ENCODE measurements at places on chromosomes 11 and 22.

GRCh38 chr11:126197277-126197939 is 14.0 kb downstream of the RPUSD4 start:
- DNase-seq: peak; percentile 35

DNA sequence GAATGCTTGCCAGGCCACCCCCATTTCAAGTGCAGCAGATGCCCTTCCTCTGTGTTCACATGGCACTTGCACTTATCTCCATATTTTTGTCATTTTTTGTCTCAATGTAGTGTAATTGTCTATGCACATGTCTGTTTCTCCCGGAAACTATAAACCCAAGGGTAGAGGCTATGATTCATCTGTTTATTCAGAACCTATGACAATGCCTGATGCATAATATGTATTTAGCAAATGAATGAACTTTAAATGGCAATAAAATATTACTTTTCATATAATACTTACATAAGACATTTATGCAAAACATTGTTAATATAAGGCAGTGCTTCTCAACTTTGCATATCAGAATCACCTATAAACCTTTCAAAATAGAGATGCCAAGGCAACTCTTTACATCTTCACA is 6.7 kb downstream of the PAK1 start:
- DNase-seq: no peak

- DNase-seq: no peak
These were observed 125.0 kb downstream of the MAML2 start for GRCh38 chr11:96218006-96218405.

DNA sequence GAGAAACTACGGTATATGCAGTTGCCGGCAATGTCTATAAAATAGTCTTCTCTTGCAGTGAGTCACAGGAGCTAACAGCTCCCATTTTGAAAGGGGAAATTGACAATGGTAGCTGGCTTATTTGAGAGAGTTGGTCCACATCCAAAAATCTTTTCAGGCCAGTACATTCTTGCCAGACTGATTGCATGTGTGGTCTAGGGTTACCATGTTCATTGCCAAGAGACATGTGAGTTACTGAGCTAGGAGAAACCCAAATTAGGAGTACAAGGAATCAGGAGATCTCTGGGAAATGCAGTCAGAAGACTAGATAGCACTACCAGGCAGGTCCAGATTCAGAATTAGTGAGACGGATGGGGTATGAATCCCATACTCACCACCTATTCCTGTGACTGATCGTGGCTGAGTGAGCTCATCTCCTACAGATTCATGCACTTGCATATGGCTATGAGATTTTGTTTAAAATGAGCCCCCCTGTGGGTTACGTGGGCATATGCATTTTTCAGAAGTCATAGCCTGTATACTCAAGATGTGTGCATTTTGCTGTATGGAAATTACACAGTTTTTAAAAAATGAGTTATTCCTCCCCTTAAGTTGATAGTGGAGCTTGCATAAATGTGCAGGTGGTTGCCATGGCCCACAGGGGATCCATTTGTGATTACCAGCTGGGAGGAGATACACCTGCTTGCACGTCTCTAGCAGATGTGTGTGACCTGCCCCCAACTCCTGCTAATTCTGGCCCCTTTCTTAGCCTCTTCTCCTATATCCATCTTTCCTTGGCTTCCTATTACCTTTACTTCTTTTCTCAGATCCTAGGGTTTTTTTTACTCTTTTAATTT is 102.7 kb downstream of the COMMD9 start:
- no peak for DNase-seq

DNA sequence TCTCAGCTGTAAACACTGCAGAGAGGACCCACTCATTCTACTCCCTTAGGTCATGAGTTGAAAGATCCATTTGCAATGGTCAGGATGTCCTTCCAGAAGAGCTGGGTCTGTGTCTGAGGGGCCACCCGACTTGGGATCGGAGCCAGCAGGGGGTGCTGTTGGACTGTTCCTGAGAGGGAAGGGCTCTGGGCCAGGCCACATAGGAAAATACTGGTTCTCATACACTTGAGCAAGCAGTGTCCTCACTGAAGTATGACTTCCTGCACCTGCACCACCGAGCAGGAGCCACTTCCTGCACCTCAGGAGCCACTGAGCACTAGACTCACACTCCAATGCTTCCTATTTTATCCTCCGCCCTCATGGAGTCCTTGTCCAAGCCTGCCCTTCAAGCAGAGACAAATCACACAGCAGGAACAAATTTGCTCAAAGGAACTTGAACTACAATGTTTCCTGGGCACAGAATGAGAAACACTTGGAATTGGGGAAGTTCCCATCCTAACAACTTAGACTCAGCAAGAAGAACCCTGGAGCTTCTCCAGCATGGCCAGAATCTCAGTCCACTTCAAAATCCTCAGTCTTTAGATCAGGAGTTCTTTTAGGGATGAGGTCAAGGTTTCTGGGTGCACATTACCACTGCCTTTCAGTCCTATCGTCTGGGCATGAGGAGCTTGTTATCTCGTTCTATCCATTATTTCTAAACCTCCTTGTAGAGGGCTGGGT is 36.6 kb upstream of the VPREB1 start:
- peak; percentile 58 for DNase-seq

GRCh38 chr22:42368379-42369249 is 63.6 kb downstream of the NFAM1 start:
- DNase-seq: no peak

DNA sequence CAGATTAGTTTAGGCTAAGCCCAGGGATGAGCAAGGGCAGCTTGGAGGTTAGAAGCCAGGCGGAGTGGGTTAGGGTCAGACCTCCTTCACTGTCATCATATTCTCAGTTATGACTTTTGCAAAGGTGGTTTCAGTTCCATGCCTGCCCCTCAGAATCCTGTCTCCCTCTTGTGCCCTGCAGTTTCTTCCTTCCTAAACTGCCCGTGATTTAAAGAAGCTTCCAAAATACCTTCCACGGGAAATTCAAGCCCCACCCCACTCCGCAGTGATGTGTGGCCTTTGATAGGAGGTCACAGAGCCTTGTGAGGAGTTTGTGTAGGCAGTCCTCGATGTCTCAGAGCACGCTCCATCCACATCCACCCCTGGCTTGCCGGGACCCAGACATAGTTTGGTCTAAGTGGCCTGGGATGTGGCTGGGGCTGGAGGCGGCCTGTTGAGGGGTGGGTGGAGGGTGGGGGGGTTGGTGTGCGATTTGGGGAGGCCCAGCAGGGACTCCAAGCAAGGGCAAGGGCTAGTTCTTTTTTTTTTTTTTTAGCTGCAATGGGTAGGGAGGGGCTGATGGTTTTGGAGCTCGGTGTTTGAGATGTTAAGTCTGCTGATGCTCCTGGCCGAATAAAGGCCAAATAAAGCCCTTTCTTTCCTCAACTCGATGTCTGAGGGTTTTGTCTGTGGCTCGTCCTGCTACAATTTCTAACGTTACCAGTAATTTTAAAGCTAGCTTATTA is 1.6 kb upstream of the IFITM1 start:
- DNase-seq: no peak

DNA sequence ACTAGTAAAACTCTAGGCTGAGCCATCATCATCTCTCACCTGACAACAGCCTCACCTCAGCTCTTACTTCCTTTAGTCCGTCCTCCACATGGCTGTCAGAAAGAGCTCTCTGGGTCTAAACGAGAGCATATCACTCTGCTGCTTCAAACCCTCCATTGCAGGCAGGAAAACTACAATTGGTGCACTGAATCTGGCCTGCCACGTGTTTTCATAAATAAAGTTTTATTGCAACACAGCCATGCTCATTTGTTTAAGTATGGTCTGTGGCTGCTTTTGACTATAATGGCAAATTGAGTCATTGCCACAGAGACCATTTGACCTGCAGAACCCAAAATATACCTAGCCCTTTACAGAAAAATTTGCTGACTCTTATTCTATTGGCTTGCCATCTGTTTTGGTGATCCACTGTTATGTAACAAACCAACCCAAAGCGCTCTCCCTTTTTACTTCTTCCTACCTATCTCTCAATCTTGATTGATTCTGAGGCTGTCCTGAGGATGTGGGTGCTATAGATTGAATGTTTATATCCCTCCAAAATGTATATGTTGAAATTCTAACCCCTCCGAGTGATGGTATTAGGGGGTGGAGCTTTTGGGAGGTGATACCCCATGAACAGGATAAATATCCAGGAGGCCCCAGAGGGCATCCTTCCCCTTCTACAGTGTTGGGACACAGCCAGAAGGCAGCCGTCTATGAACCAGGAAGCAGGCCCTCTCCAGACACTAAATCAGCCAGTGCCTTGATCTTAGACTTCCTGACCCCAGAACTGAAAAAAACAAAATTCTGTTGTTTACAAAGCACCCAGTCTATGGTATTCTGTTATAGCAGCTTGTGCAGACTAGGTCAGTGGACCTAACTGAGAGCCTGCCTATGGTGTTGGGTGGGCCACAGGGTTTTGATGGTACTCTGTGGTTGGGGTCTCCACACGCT is 99.9 kb downstream of the PIWIL4 start:
- DNase-seq: no peak

- no peak for DNase-seq
These were observed 88.8 kb upstream of the BARX2 start for GRCh38 chr11:129286813-129287212.

DNA sequence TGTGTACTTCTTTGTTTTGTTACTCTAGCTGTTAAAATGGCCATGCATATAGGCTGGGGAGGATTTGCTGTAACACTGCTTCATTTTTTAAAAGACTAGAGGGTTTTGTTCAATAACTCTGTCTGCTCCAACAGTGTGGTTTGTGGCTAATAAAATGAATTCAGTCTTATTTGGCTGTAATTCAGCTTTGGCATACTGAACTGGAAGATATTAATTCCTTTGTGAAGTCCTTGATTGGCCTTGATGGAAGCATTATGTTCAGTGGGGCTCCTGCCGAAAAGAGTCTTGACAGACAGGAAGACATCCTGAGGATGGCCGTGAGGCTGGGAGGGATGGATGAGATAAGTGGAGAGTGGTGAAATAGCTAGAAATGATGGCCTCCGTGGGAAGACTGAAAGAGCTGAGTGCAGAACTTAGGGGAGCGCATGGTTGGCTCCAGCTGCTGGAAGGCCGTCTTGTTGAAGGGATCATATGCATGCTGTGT is 44.8 kb upstream of the MYO18B start:
- no peak for DNase-seq

DNA sequence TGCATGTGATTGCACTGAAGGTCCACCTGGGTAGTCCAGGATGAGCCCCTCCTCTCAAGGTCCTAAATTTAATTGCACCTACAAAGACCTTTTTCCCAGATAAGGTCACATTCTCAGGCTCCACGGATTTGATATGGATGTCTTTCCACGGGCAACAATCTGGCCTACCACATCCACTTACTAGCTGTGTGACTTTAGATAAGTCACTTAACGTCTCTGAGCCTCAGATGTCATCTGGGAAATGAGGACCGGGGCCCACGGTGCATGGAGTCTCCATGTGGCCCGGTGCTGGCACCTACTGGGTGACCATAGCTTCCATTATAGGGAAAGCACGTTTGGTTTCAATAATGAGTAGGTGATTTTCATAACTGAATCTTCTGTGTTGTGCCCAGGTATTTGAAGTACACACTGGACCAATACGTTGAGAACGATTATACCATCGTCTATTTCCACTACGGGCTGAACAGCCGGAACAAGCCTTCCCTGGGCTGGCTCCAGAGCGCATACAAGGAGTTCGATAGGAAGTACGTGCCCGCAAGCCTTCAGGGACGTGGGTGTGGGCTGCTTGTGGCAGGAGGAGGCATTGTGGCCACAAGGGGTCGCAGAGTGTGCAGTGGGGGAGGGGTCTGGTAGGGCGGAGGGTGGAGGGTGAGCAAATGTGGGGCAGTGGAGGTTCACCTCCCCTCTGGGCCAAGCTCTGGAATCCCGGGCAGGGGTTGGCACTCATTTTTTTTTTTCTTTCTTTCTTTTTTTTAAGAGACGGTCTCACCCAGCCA is 55.7 kb downstream of the ARHGAP8 start:
- DNase-seq: no peak

GRCh38 chr11:25943777-25944661 is 387.9 kb upstream of the ANO3 start:
- DNase-seq: no peak

- DNase-seq: peak; percentile 1
These were observed 1285.5 kb downstream of the TBC1D22A start for GRCh38 chr22:48047722-48048500.

DNA sequence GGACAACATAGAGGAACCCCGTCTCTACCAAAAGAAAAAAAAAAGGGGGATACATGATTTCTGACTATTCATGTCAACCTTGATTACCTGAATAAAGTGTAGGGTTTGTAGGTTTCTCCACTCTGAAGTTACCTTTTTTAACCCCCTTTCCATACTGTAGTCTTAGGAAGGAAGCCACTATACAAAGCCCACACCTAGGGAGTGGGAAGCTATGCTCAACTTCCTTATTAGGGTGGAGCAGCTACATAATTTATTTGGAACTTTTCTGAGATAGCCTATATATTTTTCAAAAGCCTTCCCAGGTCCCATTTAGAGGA is 582 bp upstream of the ATP6V1E1 start:
- no peak for DNase-seq

DNA sequence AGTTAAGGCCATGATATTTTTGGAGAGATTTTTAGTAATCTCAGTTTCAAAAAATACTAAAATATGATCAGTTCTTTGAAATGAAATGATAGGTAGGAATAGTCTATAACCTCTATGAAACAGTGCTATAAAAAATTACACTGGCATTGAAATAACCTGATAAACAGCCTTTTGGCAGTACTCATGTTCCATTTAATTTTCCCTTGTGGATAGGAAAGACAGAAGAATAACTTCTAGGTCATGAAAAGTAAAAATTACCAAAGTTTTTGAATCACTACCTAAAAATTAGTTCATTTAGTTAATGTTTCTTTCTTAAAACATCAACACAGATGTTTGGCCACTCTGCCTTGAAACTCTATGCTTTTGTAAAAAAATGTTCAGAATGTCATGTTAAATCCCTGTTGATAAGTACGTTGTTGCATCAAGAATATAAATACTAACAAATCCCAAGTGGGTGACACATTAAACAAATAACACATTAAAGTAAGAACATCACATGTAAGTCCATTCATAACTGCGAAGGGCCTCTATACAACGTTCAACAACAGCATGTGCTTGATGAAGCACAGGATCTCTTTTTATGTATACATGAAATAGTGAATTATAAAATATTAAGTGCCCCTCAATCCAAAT is 290.2 kb downstream of the SWAP70 start:
- no peak for DNase-seq

- no peak for DNase-seq
These were observed 2.2 kb downstream of the SLC35F2 start for GRCh38 chr11:107856180-107856980.

- DNase-seq: no peak
These were observed 75.9 kb downstream of the MAML2 start for GRCh38 chr11:96267001-96267495.

GRCh38 chr11:131868629-131869507 is 498.5 kb downstream of the NTM start:
- no peak for DNase-seq

- DNase-seq: no peak
These were observed 81.7 kb upstream of the SHISAL1 start for GRCh38 chr22:44394246-44395117.

GRCh38 chr11:76368490-76368889 is 12.4 kb downstream of the THAP12 start:
- no peak for DNase-seq

DNA sequence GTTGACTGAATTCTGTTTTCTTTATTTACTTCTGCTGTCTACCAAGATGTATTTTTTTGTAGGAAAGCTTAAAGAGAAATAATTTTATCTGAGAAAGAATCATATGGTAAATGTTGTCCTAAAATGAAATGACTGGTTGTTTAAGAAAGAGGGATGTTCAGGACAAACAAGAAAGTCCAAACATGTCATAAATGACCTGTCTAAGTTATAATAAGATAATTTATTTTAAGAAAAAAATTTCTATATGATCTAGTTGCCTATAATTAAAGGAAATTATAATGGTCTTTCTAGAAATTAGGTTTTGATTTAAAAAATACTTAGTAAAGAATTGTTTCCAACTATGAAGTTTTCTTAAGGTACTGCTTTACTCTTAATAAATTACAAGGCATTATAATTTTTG is 10.5 kb downstream of the SCGB2A2 start:
- DNase-seq: no peak
